ENCODE measurements at places on chromosomes 1 and 21.
A peak's percentile ranks its signal among the peaks of the same experiment; 100 is the strongest.

- no peak for DNase-seq
Observed at GRCh38 chr1:109625601-109626560, 6.2 kb downstream of the AMPD2 start.

- no peak for DNase-seq
Observed at GRCh38 chr1:17161137-17161740, 42.0 kb upstream of the PADI2 start.

DNA sequence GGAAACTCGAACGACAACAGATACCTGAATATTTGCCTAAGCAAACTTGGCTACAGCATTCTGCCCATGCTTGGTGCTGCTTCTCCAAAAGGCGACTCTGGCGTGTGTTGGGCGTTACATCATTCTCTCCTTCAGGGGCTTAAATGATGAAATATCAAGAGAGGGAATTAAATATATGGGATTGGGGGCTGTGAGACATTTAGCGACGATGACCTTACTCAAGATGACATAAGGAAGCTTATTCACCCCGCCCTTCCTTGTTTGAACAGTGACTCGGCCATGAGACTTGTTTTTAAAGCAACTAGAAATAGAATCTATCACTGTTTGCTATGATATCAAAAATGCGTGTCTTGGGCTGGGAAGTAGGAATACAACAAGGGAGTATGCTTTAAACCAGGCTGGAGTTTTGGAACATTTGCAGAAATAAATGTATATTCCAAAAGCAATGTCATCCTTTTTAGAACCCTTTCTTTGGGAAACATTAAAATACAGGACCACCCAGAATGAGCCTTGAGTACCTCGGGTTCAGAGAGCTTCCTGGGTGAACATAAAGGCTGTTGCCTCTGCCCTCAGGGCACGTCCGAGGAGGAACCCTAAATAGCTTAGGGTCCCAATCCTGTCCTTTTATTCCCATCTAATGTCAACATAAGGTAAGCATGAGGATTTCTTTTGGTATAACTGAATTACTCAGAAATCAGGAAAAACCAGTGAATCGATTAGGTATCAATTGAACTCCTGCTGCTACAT is 123.3 kb upstream of the SLC45A1 start:
- DNase-seq, result no peak

- DNase-seq, result peak; percentile 34
Observed at GRCh38 chr1:160471253-160471652, 51.8 kb downstream of the SLAMF6 start.

GRCh38 chr1:229410692-229411433 is 23.0 kb downstream of the ACTA1 start:
- DNase-seq, result no peak

DNA sequence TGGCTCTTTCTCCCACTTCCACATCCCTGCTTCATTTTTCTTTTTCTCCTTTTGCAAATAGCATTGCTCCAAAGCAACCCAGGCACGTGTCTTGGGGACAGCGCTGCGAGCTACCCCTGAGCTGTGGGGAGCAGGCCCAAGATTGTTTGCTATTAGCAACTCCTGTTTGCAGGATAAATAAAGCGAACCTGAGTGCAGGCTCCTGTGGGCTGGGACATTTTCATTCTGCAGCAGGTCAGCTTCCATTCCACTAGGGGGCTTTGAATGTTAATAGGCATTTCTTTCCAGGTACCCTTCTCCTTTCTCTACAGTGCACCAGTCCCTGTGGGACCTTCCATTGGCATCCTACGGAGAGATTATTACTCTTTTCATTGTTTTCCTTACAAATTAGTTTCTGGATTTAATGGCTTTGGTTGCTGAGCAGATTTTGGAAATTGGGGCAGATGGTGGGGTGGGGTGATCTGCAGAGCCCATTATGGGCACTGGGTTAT is 54.0 kb downstream of the OLFML3 start:
- DNase-seq, result no peak

- DNase-seq, result no peak
Observed at GRCh38 chr1:207455183-207455754, 1.1 kb downstream of the CR2 start.

DNA sequence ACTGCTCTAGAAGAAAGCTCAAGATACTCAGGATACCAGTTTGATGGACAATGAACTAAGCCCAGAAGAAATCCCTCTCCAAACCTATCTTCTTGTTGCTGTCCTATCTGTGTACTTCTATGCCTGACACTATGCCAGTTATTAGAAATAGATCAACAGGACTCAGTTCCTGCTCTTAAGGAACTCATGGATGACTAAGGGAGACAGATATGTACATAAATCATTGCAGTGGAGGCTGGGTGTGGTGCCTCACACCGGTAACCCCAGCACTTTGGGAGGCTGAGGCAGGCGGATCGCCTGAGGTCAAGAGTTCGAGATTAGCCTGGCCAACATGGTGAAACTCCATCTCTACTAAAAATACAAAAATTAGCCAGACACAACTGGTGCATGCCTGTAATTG is 42.4 kb upstream of the AK4 start:
- no peak for DNase-seq

DNA sequence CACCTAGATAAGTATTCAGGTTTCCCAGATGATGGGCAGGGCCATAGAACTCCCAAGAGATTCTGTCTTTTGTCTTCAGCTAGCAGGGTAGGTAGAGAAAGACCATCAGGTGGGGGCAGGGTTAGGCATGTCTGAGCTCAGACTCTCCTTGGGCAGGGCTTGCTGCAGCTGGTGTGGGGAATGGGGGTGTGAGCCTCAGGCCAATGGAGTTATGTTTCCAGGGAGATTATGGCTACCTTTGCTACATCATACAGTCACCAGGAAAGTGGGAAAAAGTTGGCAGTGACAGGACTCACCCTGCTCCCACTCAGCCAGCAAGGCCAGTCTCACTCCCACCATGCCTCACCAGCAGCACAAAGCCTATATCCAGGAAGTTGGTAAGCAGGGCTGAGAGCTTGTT is 77.8 kb downstream of the DRAM2 start:
- DNase-seq, result no peak

DNA sequence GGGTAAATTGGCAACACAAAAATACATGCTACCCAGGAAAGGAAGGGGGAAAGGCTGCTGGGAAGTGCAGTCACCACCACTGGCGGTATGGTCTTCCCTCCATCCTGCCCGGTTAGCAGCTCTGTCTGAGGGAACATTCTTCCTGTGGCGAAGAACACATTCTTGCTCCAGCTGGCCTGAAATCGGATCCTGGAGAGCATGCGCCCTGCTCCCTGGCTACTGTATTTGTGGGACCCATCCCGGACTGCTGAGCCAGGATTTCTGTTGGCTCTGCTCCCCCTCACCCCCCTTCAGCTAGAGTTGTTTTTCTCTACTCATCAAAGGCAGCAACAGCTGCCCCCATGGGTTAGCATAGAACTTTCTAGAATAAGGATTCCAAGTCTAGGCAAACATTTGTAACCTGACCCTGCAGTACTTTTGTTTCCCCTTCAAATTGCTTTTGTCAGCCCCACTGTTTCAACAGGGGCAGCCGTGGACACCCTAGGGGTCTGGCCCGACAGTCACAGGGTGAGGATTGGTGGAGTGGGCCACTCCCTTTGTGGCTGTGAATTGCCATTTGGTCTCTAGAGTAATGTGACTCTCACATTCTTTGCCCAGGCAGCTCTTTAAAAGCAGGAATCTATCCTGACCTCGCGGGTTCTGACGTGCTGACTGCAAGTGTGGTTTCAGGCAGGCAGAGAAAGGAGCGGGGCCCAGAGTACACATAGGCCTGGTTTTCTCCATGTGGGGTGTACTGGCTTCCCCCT is 157.7 kb downstream of the TOMM20 start:
- DNase-seq, result no peak

DNA sequence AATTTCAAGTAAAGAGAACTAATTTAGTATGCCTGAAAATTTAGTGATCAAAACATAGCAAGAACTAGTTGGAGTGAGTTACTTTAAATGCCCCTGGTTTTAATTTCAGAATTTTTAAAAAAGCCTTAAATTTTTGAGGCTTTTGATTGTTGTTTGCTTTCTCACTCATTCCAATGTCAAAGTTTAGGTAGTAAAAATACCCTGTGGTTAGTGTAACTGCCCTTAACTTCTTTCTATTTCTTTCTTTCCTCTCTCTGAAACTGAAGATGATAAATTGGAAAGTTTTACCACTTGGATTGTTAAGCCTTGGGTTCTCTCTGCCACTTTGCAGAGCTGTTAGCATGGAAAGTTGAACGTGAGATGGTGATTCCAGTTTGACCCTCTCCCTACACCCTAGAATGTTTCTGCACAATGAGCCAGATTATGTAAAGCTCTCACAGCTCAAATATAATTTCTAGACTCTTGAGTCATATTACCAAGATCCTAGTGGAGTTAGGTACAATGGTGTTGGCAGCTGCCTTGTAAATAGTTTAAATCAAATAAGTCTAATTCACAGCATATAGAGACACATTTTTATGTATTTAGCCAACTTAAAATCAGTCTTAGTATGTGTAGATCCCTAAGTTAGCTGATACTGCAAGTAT is 192.4 kb upstream of the SGIP1 start:
- no peak for DNase-seq

DNA sequence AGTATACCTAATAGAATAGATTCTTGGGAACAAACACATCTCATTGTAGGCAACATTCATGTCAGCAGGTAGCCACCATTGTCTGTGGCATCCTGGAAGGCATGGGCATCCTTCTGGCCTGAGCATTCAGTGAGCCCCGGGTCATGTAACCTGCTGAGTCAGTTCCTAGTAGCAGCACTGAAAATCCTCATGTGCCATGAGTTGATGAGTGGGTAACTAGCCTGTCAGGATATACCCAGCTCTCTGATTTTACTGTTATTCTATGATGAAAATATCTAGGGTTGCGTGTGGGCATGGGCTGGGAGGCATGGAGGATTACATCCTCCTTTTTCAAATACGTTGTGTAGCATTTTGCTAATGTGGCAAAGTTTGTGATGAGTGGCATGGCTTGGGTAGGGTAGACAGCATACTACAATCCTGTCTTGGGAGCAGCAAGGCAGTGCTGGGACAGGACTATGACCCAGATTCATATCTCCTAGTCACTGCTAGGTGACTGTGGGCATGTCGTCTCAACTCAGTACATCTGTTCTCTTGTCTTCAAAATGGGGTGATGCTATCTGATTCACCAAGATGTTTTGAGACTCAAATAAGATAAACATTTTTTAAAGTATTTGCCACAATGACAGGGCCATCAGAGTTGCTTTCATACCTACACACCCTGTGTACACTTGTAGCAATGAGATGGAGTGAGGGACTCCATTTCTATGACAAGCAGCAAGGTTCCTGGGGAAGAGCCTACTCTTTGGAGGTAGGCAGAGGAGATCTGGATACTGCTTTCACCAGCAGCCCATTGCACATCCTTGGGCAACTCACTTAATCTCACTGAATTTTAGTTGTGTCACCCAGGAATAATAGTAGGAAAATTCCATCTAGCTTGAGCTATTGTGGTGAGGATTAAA is 62.5 kb downstream of the CD58 start:
- no peak for DNase-seq

- DNase-seq, result no peak
Observed at GRCh38 chr1:229109320-229109761, 161.6 kb upstream of the RAB4A start.

GRCh38 chr1:53600001-53600400 is 139.0 kb downstream of the GLIS1 start:
- DNase-seq, result no peak

DNA sequence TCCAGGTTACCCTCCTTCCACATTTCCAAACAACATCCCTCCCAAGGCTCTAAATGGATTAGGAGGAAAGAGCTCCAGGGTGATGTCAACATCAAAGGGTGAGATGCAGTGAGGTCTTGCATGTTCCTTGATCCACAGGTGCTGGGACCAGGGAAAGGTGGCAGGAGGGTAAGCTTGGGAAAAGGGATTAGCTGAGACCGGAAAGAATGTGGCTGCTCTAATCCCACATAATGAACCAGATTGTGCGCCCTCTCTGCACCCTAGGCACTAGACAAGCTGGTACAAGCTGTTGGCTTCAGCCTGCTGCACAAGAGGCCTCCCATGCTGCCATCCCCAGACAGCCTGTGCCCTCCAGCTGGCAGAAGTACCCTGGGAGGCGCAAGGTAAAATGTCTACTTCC is 34.9 kb downstream of the PLXNA2 start:
- DNase-seq, result no peak

DNA sequence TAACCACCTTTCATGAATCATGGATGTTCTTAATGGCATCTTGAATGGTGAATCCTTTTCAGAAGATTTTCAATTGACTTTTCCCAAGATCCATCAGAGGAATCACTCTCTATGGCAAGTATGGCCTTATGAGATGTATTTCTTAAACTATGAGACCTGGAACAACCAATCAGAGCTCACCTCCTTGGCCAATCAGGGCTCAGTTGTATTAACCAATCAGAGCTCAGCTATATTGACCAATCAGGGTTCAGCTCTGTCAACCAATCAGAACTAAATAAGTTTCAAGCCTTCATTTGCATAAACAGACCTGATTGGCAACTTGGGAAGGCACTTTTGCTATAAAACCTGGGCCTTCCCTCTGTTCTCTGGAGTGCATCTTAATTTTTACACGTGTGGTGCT is 13.6 kb upstream of the FAM3B start:
- DNase-seq, result no peak

- DNase-seq, result no peak
Observed at GRCh38 chr1:153525088-153525728, 10.6 kb downstream of the S100A6 start.

GRCh38 chr1:77543822-77544448 is 138.5 kb downstream of the ZZZ3 start:
- DNase-seq, result no peak

DNA sequence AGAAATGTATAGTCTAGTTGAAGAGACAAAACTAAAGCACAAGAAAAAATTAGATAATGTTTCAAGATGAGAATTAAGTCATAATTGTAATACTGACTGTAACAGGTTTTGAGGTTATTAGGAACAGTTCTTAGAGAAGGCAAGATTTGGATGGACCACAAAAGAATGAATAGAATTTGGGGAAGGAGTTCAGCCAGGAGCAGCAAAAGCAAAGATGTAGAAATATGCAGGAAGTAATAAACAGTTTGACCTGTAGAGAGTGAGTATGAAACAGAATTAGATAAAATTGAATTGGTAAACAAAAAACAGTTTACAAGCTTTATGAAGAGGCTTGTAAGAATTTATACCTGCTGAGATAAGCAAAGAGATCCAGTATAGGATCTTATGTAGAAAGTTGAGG is 16.3 kb downstream of the VPS45 start:
- no peak for DNase-seq

DNA sequence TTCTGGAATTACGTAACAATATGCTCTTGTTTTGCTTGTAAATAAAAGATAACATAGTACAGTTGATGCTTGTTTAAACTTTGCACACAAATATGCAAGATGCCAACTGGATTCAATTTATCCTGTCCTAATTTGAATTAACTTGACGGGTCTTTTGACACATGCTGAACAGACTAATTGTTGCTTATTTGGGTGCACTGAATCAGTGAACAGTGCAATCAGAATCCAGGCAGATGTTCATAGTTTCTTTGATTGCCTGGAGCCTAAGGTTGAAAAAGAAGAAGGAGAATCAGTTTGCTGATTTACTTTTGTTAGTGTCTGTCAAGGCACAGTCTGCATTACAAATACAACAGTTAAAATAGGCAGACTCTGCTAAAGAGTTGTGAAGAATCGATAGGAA is 307.9 kb downstream of the COL11A1 start:
- no peak for DNase-seq

- DNase-seq, result no peak
Observed at GRCh38 chr1:51070011-51070410, 32.0 kb upstream of the C1orf185 start.
